ENCODE measurements at places on chromosomes 13 and 19.

DNA sequence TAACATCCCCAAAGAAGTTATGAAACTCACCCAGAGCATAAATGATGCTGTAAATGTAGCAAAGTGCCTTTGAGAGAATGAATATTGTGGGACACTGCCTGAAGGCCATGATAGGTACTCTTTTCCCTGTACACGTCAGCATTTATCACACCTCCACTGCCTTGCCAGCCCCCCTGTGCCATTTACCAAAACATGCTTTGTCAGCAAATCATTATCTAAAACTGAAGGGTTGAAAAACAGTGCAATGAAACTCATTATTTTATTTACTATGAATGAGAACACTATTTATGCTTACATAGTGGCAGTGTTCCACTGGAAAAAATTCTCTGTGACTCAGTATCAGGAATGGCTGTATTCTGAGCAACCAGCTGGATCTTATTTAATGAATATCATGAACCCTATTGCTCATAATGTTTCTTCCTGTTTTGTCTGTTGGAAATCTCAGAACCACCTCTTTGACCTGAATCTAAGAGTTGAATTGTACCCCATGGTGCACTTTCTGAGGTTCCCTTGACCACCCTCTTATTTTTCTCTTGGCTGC lies 564.1 kb downstream of the DCT start:
- DNase-seq, result no peak

GRCh38 chr19:31232871-31233270 lies 116.4 kb downstream of the TSHZ3 start:
- DNase-seq, result no peak

DNA sequence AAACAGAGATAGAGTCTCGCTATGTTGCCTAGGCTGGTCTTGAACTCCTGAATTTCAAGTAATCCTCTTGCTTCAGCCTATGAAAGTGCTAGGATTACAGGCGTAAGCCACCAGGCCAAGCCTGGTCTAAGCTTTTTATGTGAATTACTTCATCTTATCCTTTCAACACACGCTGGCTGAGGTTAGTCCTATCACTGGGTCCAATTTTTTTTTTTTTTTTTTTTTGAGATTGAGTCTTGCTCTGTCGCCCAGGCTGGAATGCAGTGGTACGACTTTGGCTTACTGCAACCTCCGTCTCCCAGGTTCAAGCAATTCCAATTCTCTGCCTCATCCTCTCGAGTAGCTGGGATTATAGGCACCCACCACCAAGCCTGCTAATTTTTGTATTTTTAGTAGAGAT lies 10.4 kb downstream of the MYO1F start:
- DNase-seq, result no peak

- DNase-seq, result peak; percentile 80
These were observed 1.3 kb downstream of the CSNK1G2 start for GRCh38 chr19:1942078-1942933.

GRCh38 chr13:19586904-19587634 lies 25.7 kb upstream of the TPTE2 start:
- DNase-seq, result no peak

DNA sequence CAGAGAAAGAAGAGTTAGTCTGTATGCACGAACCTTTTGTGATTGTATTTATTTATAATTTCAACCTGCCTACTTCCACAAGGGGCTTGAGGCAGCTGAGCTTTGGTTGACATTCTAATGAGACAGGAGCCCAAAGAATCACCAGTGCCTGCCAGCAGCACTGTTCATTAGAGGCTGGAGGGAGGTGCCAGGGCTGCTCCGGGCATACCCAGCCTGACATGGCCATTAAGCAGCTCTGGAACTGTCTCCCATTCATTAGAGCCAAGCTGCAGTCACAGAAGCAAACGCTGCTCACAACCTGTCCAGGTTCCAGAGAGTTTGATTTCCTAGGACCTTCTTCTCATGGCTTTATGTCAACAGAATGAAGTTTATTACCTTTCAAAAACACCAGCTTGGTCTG lies 425.5 kb downstream of the RFC3 start:
- no peak for DNase-seq

DNA sequence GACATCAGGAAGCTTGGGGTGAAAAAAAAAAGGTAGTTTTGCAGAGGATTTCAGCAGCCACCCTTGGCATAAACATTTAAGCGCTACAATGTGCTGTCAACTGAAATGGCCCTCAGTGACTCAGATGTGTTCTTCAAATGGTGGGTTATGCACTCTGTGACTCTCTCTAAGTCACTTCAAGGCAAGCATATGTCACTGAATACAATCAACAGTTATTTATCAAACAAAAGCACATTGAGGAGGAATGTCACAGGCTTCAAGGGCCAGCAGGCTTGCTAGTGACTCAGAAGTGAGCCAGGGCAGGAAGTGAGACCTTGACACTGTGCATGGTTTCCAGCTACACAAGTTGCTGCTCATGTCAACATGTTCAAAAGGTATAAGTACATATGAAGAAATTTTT lies 523.7 kb upstream of the HTR2A start:
- DNase-seq, result peak; percentile 53

- no peak for DNase-seq
These were observed 2220.8 kb upstream of the PCDH20 start for GRCh38 chr13:63636316-63636993.

DNA sequence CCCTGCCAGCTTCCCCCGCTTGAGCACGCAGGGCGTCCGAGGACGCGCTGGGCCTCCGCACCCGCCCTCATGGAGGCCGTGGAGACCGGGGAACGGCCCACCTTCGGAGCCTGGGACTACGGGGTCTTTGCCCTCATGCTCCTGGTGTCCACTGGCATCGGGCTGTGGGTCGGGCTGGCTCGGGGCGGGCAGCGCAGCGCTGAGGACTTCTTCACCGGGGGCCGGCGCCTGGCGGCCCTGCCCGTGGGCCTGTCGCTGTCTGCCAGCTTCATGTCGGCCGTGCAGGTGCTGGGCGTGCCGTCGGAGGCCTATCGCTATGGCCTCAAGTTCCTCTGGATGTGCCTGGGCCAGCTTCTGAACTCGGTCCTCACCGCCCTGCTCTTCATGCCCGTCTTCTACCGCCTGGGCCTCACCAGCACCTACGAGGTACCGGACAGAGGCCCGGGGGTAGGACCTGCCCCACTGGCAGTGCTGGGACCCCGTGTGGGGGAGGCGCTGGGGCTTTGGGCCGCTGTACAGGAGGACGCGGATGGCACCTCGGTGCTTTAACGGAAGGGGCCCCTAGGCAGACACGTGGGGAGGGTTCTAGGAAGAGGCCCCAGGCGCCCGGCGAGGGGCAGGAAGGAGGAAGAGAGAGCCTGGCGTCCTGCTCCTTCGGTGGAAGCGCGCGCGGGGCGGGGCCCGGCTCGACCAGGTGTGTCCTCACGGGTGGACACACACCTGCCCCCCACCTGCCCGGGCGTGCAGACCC lies 681 bp downstream of the SLC5A5 start:
- DNase-seq, result no peak

DNA sequence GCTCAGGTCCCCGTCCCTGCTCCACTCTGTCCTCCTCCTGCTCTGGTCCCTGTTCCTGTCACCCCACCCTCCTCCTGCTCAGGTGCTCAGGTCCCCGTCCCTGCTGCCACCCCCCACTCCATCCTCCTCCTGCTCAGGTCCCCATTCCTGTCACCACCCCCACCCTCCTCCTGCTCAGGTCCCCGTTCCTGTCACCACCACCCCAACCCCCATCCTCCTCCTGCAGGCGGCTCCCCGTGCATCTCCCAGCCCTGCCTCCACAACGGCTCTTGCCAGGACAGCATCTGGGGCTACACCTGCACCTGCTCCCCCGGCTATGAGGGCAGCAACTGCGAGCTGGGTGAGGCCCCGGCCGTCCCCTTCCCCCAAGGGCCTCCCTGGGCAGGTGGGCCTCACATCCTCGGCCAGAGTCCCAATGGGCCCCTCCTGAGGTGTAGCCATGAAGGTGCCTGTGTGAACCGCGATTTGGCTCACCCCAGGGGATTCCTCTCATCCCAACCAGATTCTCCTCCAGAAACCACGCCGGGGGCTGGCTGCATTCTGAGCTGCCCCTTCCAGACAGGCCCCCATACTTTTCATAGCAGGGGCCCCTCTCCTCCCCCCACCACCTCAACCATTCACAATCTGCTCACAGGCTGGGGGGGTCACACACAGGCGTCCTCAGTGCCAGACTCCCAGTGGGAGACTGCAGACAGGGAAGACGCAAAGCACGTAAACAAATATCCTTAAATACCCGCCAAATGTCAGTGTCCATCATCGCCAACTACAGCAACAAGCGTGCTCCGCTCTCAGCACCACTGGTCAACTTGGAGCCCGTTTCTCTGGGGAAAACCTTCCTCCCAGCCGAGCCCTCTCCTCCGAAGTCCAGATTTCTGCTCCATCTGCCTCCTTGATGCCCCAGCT lies 4.6 kb downstream of the PROZ start:
- no peak for DNase-seq

- DNase-seq, result no peak
These were observed 28.4 kb upstream of the ZNF681 start for GRCh38 chr19:23787106-23787505.

- DNase-seq, result no peak
These were observed 22.4 kb downstream of the ZNF571 start for GRCh38 chr19:37572203-37572602.

- no peak for DNase-seq
These were observed 10.6 kb downstream of the PCDH8 start for GRCh38 chr13:52837850-52838249.

DNA sequence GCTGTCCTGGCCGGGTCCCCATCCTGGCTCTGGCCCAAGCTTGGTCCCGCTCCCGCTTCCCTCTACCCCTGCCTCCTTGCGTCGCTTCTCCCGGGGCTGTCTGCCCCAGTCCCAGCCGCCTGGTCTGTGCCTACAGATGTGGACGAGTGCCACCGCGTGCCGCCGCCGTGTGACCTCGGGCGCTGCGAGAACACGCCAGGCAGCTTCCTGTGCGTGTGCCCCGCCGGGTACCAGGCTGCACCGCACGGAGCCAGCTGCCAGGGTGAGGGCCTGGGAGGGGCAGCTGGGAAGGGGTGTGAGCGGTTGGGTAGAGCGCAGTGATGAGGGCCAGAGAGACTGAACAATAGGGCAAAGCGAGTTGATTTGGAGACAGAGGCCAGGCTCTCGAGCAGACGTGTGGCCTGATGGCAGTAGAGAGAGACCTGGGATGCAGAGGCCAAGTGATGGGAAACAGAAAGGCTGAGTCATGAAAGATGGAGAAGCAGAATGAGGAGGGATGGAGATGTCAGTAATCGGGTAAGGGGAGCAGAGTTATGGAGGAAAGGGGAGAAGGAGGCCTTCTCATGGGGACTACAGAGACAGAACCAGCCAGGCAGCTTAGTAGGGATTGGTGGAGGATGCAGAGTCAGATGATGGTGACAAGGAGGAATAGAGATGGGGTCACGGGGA lies 9.4 kb downstream of the LTBP4 start:
- DNase-seq, result no peak

DNA sequence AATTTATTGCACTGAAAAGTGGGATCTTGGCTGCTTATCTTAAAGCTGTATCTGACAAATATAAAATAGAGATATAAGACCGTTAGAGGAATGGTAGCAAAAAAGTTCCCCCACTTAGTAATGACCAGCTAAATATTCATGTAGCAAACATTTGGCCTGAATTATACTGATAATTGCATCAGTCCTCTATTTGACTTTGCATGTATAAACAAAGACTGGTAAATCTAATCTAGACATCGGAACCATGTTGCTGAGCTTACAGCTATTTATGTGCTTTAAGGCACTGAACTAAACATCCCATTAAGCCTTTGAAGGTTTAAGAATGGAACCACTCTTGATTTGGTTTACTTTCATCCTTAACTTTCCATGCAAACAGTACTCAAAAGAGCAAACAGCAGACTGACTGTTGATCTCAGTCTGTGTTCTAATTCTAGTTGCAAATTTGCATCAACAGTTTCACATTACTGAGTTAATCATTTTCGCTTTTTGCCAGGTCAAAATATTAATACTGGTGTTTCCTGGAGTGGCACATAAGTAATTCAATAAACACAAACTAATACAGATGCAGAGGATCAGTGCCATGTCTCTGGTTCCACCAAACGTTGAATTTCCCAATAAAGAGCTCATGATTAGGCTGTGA lies 203.5 kb upstream of the HTR2A start:
- DNase-seq, result no peak

DNA sequence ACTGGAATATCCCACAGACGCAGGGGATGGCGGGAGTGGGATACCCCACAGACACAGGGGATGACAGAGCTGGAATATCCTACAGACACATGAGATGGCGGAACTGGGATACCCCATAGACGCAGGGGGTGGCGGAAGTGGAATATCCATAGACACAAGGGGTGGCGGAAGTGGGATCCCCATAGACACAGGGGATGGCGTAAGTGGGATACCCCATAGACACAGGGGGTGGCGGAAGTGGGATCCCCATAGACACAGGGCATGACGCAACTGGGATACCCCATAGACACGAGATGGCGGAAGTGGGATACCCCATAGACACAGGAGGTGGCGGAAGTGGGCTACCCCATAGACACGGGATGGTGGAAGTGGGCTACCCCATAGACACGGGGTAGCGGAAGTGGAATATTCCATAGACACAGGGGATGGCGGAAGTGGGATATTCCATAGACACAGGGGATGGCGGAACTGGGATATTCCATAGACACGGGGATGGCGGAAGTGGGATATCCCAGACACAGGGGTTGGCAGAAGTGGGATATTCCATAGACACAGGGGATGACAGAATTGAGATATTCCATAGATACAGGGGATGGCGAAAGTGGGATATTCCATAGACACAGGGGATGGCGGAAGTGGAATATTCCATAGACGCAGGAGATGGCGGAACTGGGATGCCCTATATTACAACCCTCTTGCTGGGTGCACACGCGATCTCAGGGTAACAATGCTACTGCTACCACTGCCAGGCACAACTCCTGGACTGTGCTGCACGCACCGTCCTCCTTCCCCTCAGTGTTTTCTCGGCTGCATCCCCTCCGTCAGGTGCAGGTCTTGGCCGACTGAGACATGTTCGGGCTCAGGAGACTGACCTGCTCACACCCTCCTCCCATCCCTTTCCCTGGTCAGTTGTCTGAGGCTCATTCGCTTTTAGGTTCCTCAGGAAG lies 28.1 kb downstream of the ZNF787 start:
- DNase-seq, result no peak

DNA sequence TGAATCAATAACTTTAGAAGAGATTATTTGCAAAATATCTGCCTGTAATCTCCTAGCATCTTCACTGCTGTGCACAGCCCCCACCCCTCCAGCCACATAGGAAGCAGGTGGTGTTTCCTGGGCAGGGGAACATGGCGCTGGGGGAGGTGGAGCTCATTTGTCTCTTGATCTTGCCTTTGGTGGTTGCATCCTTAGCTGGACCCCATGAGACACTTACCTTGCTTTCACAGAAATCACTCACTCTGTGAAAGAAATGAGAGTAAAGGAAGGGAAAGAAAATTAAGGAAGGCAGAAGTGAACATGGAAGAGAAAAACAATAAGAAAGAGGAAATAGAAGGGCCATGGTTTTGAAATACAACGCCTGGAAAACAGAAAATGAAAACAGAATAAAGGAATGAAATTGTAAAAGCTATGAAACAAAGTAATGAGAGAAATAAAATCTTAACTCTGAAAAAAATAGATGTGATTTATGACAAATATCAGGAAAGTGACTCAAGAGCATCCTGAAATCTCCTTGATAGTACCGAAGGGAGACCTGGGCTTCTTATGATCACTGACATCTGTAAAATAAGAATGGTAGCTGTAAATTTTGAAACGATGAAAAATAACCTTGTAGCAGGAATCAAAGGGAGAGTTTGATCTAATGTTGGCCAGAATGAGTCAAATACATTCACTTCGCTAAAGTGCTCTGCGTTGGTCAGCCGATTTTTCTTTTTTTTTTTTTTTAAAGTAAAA lies 17.2 kb upstream of the RNASEH2B start:
- no peak for DNase-seq
